Upper lobe of left lung (tissue), 6 donors: ENCODE measurements at places on chromosomes 7 and 10. TPM values are rescaled to one million over a fixed set of nuclear protein-coding genes. Genes with fewer than 3 reads are reported as not detected.

DNA sequence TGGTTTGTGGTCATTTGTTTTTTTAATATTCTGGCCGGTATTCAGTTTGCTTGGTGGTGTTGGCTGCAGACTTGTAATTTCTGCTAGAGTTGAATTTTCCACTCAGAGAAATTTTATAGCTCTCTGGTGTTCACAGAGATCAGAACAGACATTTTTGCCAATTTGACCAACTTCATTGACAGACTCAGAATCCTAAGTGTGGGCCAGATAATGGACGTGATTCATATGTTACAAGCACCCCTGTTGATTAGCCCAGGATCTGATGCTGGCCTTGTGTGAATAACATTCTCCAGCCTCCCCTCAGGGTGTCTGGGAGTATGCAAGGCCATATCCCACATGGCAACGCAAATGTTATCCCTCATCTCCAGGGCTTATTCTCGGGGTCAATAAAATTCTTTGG, 283.8 kb downstream of the C7orf25 start:
- H3K36me3 ChIP-seq: no peaks in the 10 kb centered on the region
- H3K4me1 ChIP-seq: no peaks in the 10 kb centered on the region
- H3K4me3 ChIP-seq: no peak overlapping the region
- H3K27me3 ChIP-seq: no peaks in the 10 kb centered on the region

GRCh38 chr10:4296161-4296560, 511.2 kb upstream of the KLF6 start:
- H3K36me3 ChIP-seq: no peaks in the 10 kb centered on the region
- H3K4me1 ChIP-seq: no peaks in the 10 kb centered on the region
- no peak overlapping the region for H3K27ac ChIP-seq
- no peak overlapping the region for H3K4me3 ChIP-seq
- DNase-seq: no peak

- H3K27ac ChIP-seq: no peak overlapping the region
- H3K4me1 ChIP-seq: no peaks in the 10 kb centered on the region
- no peak for DNase-seq
- H3K4me3 ChIP-seq: no peak overlapping the region
Measured at GRCh38 chr10:97960269-97961056, 70.0 kb downstream of the CRTAC1 start.

The SFR1 gene
- total RNA-seq: 11.9 TPM

DNA sequence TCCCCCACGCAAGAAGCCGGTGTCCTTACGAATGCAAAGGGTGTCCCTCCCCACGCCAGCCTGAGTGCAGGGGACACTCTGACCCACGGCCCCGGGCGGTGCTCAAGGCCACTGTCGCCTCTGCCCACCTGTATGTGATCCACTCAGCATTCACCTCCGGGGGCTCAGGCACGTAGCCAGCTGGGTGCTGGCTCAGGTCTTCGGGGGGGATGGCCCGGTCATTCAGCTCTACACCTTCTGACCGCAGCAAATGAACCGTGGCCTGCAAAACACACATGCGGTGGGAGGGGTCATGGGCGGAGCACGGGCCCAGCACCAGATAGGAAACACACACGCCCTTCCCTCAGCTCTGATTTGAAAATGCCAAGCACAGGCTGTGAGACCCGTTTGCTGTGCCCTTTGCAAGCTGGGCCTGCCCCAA, 25.9 kb downstream of the CFAP46 start:
- DNase-seq: no peak
- H3K4me3 ChIP-seq: no peak overlapping the region
- H3K27me3 ChIP-seq: no peaks in the 10 kb centered on the region

The EIF4EBP2 gene
- total RNA-seq: 80.2 TPM

DNA sequence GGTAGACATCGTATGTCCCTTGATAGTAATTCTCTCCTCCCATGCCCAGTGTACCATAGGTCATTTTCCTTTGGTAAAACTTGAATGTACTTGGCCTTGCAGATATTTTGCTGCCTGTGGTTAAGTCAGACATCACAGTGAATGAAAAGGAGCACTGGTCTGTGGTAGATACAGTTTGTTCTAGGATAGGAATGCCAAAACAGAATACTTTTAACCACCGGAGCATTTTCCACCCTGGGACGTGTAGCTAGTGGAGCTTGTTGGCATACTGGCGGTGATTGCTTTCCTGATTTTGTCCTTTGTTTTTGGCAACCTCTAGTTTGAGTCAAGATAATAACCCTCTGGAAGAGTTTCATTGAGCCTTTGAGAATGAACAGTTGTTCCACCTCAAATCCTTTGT, 92.0 kb upstream of the BMPER start:
- no peaks in the 10 kb centered on the region for H3K36me3 ChIP-seq
- no peak overlapping the region for H3K4me3 ChIP-seq
- H3K27me3 ChIP-seq: no peaks in the 10 kb centered on the region

The PIK3AP1 gene
- total RNA-seq: 64.8 TPM

The GNG11 gene
- 1.0 TPM for total RNA-seq

- DNase-seq: no peak
- no peaks in the 10 kb centered on the region for H3K4me1 ChIP-seq
- H3K27ac ChIP-seq: no peak overlapping the region
Measured at GRCh38 chr10:47325303-47326291, 3.3 kb downstream of the GDF2 start.

The CPA2 gene
- total RNA-seq: 1.1 TPM
